ENCODE measurements at places on chromosomes 2 and 18.
A peak's percentile ranks its signal among the peaks of the same experiment; 100 is the strongest.

- DNase-seq = no peak
Observed at GRCh38 chr2:214579035-214579434, 168.2 kb downstream of the VWC2L start.

DNA sequence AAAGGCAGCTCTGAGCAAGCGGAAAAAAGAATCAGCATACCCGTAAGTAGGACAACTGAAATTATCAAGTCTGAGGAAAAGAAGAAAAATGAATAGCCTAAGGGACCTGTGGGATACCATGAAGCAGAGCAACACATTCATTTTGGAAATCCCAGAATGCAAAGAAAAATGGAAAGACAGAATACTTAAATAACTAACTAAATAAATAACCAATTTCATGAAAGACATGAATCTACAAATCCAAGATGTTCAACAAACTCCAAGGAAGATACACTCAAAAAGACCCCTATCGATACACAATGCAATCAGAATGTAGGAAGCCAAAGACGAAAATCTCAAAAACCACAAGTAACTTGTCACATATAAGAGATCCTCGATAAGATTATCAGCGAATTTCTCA lies 117.0 kb downstream of the USP34 start:
- DNase-seq = no peak

- DNase-seq = no peak
Observed at GRCh38 chr2:12652723-12653122, 64.0 kb upstream of the TRIB2 start.

DNA sequence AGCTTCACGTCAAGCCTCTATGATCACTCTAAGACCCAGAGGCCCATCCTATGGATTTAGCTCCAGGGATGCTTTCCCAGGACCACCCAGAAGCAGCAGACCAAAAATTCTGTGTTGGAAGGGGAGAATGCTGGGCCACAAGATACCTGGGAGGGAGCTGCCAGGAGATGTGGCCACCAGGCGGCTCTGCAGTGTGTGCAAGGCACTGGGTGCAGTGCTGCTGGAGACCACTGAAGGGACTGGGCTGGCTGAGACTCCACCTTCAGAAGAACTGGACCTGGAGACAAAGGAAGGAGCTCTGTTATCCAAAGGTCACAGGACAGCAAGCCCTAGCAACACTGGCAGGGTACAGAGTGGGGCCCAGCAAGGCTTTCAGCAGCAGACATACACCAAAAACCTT lies 34.0 kb downstream of the KANSL3 start:
- DNase-seq = no peak

- DNase-seq = peak; percentile 24
Observed at GRCh38 chr2:127193967-127194280, 26.2 kb downstream of the CYP27C1 start.

GRCh38 chr18:78241535-78242253 lies 737.9 kb upstream of the SALL3 start:
- no peak for DNase-seq

DNA sequence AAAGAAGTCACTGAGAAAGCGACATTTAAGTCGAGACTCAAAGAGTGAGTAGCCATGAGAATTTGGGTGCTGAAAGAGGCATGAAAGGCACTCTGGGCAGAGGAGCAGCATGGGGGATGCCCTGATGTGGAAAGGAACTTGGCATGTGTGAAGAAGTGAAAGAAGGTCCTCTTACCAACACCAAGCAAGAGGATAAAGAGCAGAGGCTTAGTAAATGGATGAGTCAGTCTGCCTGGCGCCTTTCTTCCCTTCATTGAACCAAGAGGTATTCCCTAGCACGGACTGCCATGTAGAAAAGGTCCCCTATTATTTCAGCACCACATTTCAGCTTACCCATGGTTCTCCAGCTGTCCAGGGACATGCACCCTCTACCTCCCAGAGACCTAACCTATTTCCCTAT lies 221.1 kb upstream of the NRP2 start:
- no peak for DNase-seq

DNA sequence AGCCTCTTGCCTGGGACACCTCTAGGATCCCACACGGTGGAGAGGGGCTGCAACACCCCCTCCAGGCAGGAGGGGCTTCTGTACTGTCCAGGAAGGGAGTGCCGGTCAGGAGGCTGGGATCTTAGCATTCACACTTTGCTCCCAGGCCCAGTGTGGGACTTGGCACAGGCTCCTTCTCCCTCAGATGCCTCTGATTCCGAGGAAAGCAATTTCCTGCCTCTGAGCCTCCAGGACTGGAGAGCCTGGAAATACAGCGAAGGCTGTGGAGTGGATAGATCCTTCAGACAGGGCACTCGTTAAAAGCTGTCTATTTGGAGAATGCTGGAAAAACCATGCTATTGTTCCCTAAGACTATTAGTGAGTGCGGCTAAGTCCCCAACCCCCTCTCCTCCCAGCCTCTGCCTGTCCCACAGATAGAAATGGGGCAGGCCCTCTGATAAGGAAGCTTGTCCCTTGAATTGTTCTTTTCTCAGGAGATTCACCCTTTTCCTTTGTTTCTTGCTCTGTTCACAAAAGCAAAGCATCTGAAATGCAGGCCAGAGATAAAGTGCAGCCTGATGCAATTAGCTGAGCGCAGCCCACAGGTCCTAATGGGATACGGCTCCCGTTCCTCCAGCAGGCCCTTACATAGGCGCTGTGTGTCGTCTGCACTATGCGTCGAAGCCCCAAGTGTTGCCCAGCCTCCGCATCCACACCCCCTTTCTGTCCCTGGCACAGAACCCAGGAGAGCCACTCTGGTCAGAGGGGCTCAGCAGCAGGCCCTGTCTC lies 252.2 kb downstream of the KLHL29 start:
- DNase-seq = no peak

DNA sequence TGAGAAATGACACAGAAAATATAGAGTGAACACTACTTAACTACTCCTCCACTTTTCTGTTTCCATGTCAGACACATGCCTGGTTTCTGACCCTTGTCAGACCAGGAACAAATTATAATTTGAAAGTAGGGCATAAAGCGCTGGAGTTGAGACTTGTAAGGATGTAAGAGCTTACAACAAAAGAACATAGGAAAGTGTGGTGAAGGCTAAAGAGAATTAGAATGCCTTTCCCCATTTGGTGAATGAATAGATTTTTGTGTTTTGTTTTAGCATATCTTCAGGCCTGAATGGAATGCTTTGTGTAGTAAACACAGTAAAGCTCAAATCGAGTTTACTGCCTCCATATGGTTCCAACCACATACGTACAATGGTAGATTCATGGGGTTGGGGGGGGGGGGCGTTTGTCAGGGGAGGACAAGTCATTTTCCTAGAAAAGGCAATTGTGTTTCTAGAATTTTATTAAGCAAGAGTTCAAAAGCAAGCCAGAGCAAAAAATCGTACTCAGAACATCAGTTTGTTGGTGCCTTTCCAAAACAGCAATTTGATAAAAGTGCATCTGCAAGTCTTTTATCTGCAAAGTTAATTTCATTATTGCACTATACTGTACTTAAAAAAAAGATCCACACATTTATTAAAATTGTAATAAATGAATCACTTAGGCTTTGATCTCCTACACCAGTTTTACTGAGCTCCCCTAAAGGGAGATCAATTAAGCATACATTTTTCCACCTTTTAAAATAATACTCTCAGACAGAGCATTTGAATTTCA lies 30.9 kb downstream of the NRXN1 start:
- no peak for DNase-seq

DNA sequence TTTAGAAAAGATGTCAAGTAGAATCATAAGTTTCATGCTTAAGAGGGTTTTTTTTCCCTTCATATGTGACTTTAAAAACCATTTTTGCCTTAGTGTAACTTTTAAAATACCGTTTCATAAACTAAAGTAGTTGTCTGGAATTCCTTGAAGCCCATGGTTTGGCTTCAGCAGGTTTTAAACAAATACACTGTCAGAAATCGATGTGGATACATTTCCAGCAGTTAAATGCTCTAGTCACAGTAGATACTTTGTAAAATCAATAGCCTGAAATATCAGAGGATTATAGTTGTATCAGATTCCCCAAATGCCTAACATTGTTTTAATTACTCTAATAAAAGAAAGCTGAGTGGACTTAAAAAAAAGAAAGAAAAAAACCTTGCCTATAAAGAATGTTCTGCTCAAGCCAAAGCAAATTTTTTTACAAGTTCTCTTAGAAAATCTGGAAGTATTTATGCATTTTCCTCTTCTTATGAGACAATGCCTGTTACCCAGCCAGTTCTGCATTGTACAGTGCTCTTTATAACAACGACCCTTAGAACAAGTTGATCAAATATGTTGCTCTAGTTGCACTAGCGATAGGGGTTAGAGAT lies 260.5 kb downstream of the LTBP1 start:
- DNase-seq = no peak

GRCh38 chr18:58902961-58903360 lies 38.3 kb downstream of the ZNF532 start:
- DNase-seq = no peak

DNA sequence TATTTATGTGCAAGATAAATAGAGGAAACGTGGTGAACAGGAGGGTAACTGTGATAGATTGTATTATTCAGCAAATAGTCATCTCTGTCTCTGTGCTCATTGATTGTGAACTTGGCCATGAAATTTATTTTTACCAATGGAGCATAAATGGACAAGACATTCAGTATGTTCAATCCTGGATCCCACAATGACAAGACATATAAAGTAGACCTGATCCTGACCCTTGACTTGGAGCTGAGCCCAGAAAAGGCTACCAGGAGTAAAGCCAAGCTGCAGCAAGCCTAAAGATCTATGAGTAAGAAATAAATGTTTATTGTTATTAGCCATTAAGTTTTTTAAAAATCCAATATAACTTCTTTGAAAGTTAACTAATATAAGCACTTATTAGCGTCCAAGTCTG lies 531.2 kb downstream of the PIK3C3 start:
- no peak for DNase-seq

GRCh38 chr2:4618141-4618540 lies 914.8 kb downstream of the DCDC2C start:
- no peak for DNase-seq

GRCh38 chr2:9178110-9178903 lies 28.3 kb upstream of the ASAP2 start:
- DNase-seq = no peak

DNA sequence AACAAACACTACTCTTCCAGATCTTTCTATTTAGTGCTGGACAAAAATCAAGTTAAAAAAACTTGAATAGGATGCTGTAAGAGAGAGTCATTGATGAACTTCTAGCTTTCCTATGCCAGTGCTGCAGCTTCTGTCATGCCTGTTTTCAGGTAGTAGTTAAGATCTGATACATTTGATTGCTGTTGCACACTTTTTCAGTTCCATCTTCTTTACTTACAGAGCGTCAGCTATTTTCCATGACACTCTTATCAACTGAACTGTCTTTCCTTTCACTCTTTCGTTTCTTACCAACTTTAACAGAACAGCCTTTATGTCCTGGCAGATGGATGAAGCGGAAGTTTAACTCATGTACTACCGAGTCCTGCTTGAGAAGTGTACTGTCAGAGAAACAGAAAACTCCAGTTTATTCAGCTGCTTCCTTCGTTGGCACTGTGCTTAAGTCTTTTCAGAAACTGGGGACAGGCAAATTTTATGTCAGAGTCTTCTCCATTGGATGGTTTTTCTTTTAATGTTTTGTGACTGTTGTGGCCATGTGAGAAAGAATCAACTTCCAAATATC lies 145.9 kb upstream of the KLHL14 start:
- no peak for DNase-seq

DNA sequence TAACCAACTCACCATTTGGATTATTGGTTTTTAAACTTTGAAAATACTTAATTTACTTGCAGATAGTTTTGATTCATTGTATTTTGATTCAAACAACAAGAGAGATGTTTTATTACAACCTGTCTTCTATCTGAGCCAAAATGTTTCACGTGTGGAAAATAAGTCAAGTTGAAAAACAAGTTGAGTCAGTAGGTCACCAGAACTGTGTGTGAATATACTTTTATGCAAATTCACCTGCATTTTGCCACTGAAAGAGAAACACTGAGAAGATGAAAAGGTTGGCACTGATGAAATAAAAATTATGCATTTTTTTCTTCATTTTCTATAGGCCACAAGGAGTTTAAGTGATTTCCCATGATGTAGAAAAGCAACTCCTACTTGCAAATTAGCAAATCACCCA lies 68.3 kb downstream of the ICOS start:
- no peak for DNase-seq

- no peak for DNase-seq
Observed at GRCh38 chr2:86315084-86315483, 22.3 kb downstream of the REEP1 start.

- DNase-seq = no peak
Observed at GRCh38 chr18:45340884-45341283, 274.4 kb upstream of the SLC14A2 start.

- peak; percentile 96 for DNase-seq
Observed at GRCh38 chr2:46873604-46874068, 42.0 kb downstream of the MCFD2 start.

DNA sequence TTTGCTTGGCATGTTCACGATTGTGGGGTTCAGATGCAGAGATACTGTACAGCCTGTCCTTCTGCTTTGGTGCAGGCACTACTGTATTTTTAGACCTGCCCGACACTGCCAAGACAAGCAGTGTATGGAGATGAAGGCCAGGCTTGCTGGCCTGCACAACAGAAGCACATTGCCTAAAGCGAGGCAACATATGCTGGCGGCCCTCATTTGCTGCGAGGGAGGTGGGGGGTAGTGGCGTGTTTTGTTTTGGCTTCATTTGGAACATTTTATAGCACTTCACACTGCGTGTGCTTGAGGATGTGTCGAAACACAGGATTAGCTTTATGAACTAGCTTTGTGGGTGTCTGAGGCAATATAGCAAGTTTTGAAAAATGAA lies 27.0 kb downstream of the TMEM182 start:
- no peak for DNase-seq

- DNase-seq = no peak
Observed at GRCh38 chr18:76169733-76170132, 325.3 kb downstream of the ZNF516 start.

GRCh38 chr2:196592911-196593881 lies 46.3 kb upstream of the CCDC150 start:
- peak; percentile 64 for DNase-seq

- DNase-seq = no peak
Observed at GRCh38 chr2:186294248-186294888, 191.7 kb upstream of the ZC3H15 start.

- DNase-seq = no peak
Observed at GRCh38 chr2:240507060-240507777, 50.6 kb downstream of the ANKMY1 start.

GRCh38 chr2:100073110-100073509 lies 69.3 kb downstream of the AFF3 start:
- no peak for DNase-seq

GRCh38 chr2:20080839-20081415 lies 29.5 kb upstream of the LAPTM4A start:
- DNase-seq = no peak

DNA sequence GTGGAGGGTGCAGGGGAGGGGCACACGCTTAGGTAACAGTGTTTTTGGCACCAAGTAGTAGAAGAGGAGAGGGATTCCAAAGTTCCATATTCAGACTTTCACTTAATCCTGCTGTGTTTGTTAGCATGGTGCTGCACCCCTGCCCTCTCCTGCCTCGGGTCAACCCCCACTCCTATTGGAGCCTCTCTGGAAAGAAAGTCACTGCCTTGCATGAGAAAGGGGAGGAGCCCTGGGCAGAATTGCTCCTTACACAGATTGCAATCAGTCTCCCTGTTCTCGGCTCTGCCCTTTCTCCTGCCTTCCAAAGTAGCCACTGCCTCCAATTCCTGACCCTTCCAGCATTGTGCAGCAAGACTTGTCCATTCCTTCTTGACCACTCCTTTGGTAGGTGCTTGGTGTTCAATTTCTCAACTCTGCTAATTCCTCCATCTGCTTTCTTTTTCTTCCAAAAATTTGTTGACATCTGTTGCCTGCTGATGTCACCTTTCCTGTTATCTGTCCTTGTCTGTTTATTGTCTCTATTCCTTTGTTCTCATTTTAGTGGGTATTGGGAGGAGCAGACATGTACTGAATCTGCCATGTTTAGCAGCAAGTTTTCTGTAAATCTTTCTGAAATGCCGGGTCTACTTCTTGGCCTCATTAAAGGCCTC lies 225.4 kb downstream of the LOXHD1 start:
- DNase-seq = no peak

All from LHCN-M2 (cell line).